ENCODE measurements at places on chromosomes 6 and 20.

GRCh38 chr20:23923891-23924435 lies 44.4 kb upstream of the CST5 start:
- DNase-seq = no peak

GRCh38 chr20:60003776-60004175 lies 45.6 kb downstream of the CDH26 start:
- no peak for DNase-seq

GRCh38 chr20:9134346-9134745 lies 65.5 kb downstream of the PLCB4 start:
- DNase-seq = no peak

DNA sequence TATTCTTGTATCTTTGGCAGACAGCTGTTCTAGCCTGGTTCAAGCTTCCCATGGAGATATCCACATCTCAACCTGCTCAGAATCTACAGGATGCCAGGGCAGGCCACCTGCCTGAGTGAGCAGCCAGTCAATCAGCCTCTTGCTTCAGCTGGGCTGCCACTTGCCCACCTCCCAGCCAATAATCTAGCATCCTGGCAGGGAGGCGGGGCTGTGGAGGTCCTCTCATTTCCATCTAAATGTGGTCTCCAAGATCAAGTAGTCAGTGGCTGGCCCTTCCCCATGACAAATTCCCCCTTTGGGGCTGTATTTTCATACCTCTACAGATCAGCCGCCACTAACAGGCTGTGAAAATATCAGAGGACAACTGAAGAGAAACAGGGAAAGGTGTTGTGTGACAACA lies 33.0 kb upstream of the SPDEF start:
- no peak for DNase-seq

GRCh38 chr6:37182736-37183590 lies 13.0 kb downstream of the PIM1 start:
- no peak for DNase-seq

GRCh38 chr6:27672113-27672799 lies 199.4 kb upstream of the ZNF184 start:
- no peak for DNase-seq

DNA sequence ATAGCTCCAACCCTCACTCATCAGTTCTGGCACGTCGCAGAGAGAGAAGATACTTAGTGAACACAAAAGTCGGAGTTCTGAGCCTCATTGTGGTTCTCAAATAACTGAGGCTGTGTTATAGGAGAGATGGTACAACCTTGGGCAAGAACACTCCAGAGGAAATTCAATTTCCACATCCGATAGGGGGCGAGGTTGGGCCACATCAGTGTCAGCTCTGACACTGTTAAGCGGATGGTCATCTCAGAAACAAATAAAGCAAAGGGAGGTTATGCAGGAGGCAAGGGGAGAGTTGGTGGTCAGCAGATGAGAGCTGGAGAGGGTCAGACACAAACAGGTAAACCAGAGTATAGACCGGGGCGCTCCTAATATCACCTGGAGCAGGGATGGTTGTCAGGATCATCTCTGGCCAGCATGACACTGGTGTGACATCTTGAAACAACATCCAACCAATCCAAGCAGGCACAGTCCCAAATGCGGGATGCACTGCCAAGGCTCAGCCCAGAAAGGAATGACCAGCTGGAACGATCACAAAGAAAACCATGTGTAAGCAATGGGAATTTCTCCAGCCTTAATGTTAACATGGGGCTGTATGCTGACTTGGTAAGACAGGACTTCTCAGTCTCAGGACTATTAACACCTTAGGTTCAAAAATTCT lies 331.8 kb downstream of the HACE1 start:
- DNase-seq = no peak

- DNase-seq = no peak
These were observed 43.0 kb downstream of the FAM184A start for GRCh38 chr6:119035459-119035858.

- no peak for DNase-seq
These were observed 104.1 kb downstream of the PRIM2 start for GRCh38 chr6:57421503-57421902.

DNA sequence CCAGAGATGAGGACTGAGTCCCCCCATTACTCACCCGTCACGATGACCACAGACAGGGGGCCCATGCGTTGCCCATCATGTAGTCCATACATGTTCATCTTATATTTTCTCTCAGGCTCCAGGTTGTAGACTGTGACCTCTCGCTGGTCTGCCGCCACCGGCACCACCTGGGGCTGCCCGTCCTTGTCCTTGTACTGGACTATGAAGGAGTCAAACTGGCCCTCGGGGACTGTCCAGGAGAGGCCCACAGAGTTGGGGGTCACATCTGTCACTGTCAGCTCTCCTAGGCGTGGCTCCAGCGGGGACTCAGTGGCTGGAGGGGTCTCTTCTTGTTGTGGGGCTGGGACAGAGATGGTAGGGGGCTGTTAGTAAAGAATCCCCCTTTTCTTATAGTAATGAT lies 35.4 kb downstream of the CYP21A2 start:
- DNase-seq = no peak

- DNase-seq = no peak
These were observed 123.7 kb downstream of the MRPL14 start for GRCh38 chr6:44003345-44004061.

DNA sequence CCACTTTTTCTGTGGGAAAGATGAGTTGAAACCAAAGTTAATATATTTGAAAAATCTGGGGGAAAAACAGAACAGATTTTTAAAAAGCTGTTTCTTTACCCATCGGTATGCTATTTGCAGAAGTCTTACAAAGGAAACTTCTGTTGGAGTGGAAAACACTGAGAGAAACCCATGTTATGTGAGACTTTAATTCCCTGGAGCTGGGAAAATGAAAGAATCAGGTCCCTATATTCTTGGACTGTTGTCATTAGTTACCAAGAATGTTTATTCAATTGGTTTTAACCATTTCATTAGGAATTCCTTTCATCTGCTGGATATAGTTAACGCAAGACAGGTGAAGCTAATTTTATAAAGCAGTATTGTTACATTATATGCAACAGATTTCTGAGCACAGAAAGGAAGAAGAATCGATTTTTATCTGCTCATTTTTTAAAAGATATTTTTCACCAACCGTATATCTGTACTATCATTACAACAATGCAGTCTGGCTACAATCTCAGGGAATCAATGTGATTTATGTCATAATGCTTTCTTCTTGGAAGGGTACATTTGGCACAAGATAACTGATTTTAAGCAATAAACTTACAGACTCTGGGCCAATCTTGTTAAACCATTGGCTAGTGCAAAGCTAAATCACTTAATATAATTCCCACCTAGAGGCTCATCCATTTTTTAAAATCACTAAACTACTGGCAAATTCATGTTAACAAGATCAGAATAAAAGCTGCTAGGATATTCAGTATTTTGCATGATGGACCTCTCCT lies 170.0 kb downstream of the MOXD1 start:
- no peak for DNase-seq

DNA sequence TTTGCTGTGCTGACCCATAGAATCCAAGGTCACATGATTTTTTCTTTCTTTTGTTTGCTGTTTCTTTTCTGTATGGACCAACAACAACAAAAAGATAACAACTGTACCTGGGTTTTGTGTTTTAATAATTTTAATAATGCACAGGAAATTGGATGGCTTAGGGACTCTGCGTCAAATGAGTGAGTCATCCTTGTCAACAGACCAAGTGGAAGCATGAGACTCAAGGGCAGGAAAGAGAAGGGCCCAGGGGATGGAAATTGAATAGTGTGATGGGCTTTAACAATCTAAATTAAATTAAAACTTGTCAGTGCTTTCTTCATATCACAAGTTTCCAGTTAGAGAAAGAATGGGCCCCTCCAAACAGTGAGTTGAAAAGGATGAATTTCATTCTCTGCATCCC lies 413.0 kb downstream of the PREX1 start:
- no peak for DNase-seq

DNA sequence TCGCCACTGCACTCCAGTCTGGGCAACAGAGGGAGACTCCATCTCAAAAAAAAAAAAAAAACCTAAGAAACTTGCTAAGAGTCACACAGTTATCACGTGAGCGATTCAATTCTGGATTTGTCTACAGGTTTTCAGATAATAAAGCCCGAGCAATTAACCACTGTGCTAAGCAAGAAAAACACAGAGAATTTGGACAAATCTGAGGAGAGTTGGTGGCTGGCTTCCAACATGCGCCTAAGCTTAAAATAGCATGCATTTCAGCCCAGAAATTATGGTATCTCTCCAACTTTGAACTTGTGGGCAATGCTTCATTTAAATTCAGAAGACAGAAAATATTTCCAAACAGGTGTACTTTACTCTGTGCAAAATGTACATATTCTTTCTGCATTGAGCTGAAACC lies 232.9 kb downstream of the TSHZ2 start:
- DNase-seq = no peak

- DNase-seq = no peak
These were observed 202.8 kb downstream of the CD83 start for GRCh38 chr6:14320332-14320731.

GRCh38 chr6:90936286-90936685 lies 349.4 kb upstream of the MAP3K7 start:
- DNase-seq = no peak

- DNase-seq = no peak
These were observed 24.6 kb downstream of the SLCO4A1 start for GRCh38 chr20:62666736-62667529.

DNA sequence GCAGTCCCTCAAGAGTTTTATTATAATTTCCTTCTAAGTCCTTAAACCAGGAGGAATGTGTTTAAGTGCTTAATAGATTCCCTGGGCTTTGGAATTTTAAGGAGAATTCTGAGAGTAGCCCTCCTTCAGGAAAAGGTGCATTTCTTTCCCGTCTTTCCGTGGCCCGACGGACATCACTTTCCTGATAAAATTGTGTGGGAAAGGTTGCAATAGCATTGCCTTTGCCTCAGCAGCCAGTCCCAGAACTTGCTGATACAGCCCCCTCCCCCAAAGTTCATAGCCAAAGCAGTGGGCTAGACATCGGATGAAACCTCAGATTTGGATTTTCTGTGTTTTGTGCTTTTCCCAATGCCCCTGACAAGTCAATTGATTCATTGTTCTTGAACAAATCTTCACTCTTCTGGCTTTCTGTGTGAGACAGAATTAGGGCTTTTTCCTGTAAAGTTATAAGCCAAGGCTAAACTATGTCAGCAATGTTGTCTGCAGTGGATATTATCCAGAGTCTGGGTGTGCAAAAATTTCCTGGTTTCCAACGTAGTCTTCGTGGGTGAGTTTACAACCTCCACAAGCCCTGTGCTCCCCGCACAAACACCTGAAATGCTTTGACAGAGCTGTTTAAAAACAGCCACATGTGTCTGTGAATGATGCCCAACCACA lies 1.1 kb upstream of the SMOC2 start:
- DNase-seq = no peak

- no peak for DNase-seq
These were observed 95.1 kb upstream of the IYD start for GRCh38 chr6:150273457-150274309.

GRCh38 chr6:112218563-112218962 lies 35.8 kb downstream of the LAMA4 start:
- no peak for DNase-seq

- no peak for DNase-seq
These were observed 192.7 kb upstream of the SLC35B3 start for GRCh38 chr6:8628063-8628462.

GRCh38 chr6:106421496-106421895 lies 61.0 kb downstream of the CRYBG1 start:
- DNase-seq = no peak

DNA sequence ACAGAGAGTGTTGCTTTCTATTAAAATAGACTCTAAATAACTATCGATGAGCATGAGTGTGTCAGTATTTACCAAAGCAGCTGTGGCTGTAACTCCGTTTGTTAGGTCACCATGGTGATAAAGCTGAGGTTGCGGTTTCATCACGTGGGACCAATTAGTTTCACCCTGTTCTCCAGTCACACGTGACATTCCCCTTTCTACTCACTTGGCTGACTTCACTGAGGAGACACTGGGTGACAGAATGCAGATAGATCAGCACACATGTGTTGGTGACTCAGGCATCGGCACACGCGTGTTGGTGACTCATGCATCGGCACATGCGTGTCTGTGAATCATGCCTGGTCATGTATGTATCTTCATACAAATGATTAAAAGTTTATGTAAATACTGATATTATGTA lies 285.4 kb downstream of the THBS2 start:
- DNase-seq = no peak

GRCh38 chr6:132780770-132781371 lies 17.6 kb downstream of the SLC18B1 start:
- DNase-seq = no peak

DNA sequence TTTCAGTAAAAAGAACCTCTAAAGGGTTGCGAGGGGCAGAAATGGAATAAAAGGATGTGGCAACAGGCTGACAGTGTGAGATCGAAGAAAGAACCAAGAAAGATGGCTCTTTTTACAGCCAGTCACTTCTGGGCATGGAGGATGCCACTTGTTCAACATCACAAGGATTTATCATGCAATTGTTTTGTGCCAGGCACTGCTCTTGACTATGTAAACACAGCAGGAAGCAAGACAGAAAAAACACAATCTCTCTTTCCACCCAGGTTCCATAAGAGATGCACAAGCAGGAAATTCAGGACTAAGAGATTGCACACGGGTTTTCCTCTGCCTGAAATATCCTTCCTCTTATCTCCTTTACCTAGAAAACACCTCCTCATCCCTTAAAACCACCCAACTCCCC lies 38.0 kb downstream of the FOXA2 start:
- DNase-seq = no peak

DNA sequence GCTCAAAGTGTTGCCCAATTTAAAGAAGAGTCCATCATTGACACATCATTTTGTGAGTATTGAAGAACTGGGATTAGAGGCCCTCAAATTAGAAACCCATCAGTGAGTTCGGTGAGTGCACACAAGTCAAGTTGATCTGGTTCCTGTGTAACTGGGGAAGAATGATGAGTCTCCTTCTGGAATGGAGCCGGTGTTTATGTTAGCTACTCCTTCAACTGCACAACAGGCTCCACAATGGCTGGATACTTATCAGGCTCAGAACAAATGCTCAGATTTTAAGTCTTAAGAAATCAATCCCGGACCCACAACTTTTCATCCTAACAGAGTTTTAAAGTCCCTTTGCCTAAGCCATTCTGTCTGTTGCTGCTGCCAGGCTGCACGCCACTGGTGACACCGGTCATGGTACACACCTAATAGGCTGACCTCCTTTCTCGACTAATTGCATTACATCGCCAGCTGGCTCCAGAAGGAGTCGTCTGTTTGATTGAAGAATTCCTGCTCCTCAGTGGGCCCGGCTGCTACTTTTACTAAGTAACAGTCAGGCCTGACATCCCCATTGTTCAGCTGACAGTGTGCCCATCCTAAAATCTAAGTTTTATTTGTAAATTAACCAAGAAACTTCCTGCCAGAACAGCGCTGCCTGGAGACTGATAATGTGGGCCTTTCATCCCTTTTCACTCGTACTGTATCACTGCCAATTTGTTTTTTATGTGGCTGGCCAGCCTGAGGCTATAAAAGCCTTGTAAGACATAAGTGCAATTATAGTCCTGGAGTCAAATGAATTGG lies 130.4 kb downstream of the INSM1 start:
- DNase-seq = no peak

GRCh38 chr6:21665392-21666200 lies 72.0 kb downstream of the SOX4 start:
- DNase-seq = no peak

- DNase-seq = no peak
These were observed 75.2 kb downstream of the YTHDF1 start for GRCh38 chr20:63140514-63141433.

- no peak for DNase-seq
These were observed 801 bp downstream of the FBXL4 start for GRCh38 chr6:98946879-98947410.

- DNase-seq = peak; percentile 29
These were observed at the start of gene MTCL3 for GRCh38 chr6:127518710-127519468. Gene MTCL3, minus strand, starts transcription at chr6:127519335.
